ENCODE measurements at places on chromosomes 7 and 10.
A peak's percentile ranks its signal among the peaks of the same experiment; 100 is the strongest.

GRCh38 chr10:101476383-101476782, 111.7 kb downstream of the POLL start:
- DNase-seq: no peak

DNA sequence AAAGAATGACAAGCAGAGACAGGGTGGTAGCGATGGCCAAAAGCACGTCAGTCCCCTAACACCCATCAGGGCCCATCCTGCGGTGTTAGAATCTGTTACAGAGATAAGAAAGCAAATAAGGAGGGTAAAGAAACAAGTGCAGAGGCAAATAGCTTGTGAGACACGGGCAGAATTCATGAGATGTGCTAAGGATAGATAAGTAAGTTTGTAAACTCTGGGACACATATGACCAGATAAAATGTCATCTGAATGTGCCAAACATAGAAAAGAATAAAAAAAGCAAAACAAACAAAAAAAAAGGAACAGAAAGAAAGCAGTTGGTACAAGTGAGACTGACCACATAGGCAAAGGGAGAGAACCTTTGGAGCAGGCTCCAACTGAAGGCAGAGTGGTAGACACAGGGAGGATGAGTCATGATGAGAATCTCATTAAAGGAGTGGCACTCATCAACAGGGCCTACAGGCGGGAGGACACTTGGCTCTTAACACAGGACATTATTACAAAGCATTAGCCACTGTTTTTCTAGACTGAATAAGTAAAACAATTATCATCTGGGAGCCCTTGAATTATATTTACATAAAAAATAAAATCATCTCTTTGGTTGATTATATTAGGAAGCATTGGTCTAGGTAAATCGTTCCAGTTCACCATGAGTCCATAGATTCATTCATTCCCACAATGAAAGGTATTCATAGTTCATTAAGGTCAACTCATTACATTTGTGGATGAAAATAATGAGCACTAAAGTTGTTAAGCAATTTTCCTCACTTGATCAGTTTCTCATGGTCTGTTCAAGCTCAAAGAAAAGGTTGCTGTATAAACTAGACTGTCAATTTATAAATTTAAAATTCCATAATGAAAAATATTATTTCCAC, 21.5 kb upstream of the EPHB6 start:
- DNase-seq: no peak

- DNase-seq: no peak
These were observed 17.3 kb downstream of the KDM7A start for GRCh38 chr7:140159497-140159896.

GRCh38 chr10:73850863-73851461, 23.4 kb downstream of the CAMK2G start:
- DNase-seq: no peak

GRCh38 chr7:28627896-28628295, 215.6 kb downstream of the CREB5 start:
- no peak for DNase-seq

DNA sequence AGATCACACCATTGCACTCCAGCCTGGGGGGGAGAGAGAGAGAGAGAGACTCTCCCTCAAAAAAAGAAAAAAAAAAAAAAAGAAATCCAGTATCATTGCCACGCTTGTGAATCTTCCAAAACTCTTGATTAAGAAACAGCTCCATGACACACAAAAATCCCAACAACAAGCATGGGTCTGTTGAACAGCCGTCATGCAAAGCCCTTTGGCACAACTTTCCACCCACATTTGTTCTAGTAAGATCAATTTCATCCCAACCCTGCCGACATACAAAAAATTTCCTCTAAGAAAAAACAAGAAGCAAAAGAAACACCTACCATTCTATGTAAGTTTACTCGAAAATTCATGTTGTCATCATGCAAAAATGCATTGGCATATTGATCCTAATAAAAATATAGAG, 62.8 kb downstream of the ARMH3 start:
- DNase-seq: no peak

- no peak for DNase-seq
These were observed 152.5 kb downstream of the LCOR start for GRCh38 chr10:96984541-96985131.

GRCh38 chr10:76879116-76879913, 758.3 kb downstream of the KCNMA1 start:
- no peak for DNase-seq

- DNase-seq: no peak
These were observed 116.2 kb upstream of the LAMB4 start for GRCh38 chr7:108246227-108246837.

- DNase-seq: peak; percentile 36
These were observed 630 bp downstream of the RSBN1L start for GRCh38 chr7:77696643-77697534.

- DNase-seq: peak; percentile 55
These were observed 25.1 kb downstream of the PWWP2B start for GRCh38 chr10:132421847-132422751.

DNA sequence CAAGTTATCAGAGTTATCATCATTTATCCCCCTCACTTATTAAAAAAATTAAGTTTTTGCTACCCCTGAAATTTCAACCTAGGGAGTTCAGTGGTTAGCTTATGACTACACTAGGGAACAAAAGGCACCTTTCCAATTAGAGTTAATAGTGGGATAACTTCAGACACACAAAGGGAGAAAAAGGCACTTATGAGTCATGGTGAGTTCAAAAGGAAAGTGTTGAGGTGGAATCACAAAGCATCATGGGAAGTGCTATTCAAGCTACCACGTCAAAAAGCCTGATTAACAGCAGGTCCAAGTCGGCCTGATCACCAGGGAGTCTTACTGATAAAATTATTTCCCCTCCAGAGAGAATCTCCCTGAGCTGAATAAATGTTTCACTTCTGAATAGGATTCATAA, 165.7 kb downstream of the C7orf25 start:
- DNase-seq: no peak

GRCh38 chr10:1308173-1308961, 252.2 kb downstream of the WDR37 start:
- DNase-seq: no peak

- DNase-seq: no peak
These were observed 5.8 kb downstream of the CTBP2 start for GRCh38 chr10:125154529-125154928.

DNA sequence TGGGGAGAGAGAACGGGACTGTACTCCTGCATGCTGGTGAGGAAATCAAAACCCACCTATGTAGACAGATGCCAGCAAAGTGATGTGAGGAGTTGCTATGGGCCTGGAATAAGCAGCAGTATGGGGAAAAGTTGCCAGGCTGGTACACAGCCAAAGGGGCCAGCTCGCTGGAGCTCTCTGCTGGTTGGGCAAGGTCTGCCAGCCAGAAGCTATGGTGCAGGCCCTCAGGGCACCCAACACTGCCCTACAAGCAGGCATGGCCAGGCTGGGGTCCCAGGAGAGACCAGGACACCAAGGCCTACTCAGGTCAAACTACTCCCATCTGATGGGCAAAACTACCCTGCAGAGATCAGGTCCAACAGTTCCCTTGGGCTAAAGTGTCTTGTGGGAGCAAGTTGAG, 916.6 kb downstream of the IPMK start:
- no peak for DNase-seq

DNA sequence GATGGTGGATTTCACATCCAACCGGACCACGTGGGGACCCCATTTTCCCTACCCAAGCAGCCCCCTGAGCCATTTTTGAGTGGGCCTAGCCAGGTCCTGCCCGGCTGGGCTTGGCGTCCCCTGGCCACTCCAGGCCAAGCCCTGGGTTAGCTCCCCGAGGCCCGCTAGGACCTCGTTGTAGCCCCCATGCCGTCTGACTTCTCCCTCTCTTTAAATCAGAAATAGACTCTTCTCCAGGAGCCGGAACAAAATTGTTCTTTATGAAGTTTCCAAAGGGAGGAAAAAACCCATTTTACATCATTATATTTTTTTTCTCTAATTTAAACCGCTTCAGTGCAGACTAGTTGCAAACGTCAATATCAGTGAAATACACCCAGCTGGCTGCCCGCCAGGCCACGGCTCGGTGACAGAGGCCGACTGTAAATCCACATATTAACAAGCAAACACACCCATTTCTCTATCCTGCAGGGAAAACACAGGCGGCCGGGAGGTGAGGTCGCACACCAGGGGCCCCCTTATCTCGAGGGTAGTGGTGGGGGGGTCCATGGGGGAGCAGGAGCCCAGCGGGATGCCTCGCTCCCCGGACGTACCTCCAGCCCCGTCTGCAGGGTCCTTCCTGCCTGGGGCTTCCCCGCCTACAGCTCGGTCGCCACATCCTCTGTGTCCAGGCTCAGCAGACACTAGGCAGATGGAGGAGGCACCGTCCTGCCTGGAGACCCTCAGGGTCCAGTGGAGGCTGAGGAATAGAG, 72.7 kb downstream of the ELFN1 start:
- DNase-seq: no peak

- no peak for DNase-seq
These were observed 92.3 kb upstream of the ELMO1 start for GRCh38 chr7:37540917-37541316.

GRCh38 chr10:3623746-3624145, 161.3 kb downstream of the KLF6 start:
- no peak for DNase-seq

DNA sequence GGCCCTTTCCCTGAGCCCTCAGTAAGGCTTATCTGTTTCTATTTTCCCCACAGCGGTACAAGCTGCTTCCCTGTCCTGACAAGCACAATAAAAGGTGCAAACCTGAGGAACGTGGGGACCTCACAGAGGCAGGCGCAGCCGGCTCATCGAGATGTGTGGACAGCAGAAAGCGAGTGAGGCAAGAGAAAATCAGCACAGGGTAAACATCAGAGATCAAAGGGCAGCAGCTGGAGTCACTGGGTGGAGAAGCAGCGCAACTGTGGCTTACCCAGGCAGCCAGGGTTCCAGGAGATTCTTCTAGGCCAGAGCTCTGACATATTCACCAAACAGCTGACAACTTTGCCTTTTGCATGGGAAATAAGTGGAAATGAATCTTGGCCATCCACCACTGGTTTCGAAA, 212.6 kb downstream of the WDR11 start:
- DNase-seq: no peak

DNA sequence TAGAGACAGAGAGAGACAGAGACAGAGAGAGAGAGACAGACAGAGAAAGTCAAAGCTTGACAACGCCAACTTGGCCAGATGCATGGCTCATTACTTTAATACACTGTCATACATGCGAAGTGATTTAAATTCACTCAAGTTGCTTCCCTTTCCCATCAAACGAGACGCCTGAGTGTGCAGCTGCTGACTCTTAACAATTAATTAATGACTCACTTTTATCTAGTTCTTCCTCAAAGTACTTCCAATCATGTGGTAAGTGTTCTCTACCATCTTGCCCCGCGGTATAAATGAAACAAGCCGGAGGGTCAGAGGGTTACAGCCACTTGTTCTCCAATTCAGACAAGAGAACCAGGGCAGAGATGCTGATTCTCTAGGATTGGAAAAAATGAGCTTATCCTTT, 90.8 kb downstream of the SFMBT2 start:
- DNase-seq: no peak

DNA sequence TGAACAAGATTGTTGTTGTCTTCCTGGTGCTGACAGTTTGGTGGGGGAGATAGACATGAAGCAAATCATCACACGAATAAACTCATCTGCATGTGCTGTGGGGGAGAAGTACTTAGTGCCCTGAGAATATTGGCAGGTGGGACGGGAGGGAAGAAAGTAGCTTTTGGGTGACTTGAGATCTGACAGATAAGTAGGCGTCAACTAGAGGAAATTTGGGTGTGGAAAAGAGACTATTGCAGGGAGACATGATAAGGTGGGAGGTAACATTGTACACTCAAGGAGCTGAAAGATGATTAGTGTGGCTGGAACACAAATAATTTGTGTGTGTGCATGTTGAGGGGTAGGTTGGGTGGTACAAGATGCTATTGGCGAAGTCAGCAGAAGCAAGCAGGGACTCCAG, 30.1 kb downstream of the CNNM2 start:
- no peak for DNase-seq

GRCh38 chr10:96400465-96400864, 41.7 kb upstream of the OPALIN start:
- no peak for DNase-seq

GRCh38 chr10:48468866-48469511, 135.9 kb downstream of the ARHGAP22 start:
- no peak for DNase-seq

GRCh38 chr7:113764401-113765035, 154.3 kb downstream of the PPP1R3A start:
- DNase-seq: no peak
